ENCODE measurements at places on chromosomes 2 and 18.

GRCh38 chr18:63079114-63079513 is 240.5 kb downstream of the BCL2 start:
- peak; percentile 20 for DNase-seq

GRCh38 chr2:232512602-232513001 is 7.6 kb upstream of the PRSS56 start:
- DNase-seq, result peak; percentile 77

DNA sequence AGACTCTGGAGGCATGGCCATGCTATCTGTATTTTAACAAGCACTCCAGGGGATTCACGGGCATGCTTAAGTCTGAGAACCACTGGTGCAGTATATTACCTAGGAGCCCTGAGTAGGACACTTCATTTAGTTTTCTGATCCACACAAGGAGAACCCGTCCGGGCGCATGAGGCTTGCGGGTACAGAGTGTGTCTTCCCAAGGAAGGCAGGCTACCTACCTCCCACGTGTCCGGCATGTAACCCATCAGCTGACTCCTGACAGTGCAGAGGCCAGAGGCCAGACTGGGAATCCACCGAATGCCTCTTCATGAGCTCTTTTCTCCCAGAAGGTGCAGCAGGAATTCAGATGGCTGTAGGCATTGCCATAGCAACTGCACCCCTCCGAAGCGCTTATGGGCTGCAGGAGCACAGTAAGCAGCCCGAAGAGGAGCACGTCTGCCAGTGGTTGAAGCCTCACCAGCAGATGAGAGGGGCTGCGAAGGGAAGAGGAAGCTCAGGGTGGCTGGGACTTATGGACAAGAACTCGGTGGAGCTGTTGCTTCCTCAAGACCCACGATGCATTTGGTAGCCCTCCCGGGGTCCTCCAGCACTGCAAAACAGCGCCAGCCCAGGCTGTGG is 33.8 kb upstream of the DNMT3A start:
- no peak for DNase-seq

DNA sequence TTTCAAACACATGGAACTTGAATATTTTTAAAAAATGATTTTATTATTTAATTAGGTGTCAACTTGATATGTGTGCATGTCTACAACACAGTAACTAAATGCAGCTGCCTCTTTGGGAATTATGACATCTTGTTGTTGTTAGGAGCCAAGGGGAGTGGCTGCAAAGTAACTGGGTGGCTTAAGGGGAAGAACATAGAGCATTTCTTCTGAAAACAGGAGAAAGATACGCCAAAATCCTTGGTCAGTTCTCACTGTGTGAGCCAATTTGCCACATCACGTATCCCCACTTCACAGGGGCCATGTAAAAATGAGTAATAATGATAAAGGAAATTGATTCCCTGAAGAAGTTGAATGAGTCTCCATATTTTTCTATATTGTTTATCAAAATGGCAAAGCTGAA is 309.8 kb upstream of the COL3A1 start:
- DNase-seq, result no peak

GRCh38 chr2:172354347-172354746 is 73.0 kb upstream of the ITGA6 start:
- DNase-seq, result no peak

DNA sequence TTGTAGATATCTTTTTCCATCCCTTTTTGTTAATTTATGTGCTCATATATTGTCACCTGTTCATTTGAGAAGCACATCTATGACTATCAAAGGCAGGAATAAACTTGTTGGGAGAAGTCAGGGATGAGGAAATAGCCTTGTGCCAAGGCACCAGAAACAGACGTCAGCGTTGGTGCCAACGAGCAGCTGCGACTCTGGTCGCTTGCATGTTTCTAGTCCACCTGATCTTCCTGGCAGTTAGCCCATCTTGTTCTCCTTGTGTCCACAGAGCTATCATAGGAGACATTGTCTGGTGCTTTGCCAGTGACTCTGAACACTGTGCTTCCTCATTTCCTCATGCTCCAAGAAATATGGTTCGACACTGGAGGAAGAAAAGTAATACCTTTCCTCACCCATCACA is 374.4 kb downstream of the PTPRM start:
- DNase-seq, result no peak
